Stimulated activated CD4-positive, alpha-beta T cell treated with anti-CD3 and anti-CD28 coated beads, Interleukin-12 subunit alpha, Interleukin-12 subunit beta, amount 100 ng/mL, for 4 hours (primary cell): ENCODE measurements at places on chromosomes 6 and 20.

DNA sequence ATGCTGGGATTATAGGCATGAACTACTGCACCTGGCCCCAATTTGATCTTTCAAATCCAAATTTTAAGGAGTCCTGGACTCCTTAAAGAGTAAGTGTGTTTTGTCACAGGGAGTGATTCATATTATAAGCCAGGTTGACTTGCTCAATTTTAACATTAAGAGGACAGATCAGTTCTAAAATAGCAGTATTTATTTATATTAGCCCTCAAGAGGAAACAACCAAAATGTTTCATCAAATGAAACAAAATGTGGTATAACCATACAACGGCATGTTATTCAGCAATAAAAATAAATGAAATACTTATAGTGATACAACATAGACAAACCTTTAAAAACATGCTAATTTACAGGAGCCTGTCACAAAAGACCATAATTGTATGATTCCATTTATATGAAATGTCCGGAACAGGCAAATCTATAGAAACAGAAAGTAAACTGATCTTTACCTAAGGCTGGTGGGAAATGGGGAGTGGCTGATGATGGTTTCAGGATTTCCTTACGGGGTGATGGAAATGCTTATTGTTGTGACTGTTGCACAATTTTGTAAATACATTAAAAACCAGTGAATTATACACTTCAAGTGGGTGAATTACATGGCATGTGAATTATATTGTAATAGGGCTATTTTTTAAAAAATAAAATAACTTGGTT is 637.4 kb downstream of the MMUT start:
- DNase-seq = no peak

GRCh38 chr6:36318690-36319435 is 17.8 kb downstream of the BNIP5 start:
- no peak for DNase-seq

DNA sequence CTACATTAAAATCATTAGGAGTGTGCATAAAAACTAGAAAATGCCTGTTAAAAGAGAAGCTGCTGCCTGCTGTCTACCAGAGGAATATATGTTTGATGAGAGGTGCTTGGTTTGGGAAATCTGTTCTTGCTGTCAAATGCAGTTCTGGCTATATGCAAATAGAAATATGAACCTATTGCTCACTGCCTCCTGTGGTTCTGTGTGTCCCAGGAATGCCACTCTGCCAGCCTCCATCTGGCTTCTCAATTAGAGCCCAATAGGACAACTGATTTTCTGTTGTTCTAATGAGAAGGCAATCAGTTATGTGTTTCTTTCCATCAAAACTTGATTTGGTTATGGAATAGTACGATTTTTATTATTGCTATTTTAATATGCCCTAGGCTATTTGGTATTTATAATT is 759.7 kb downstream of the HDGFL1 start:
- no peak for DNase-seq

- peak; percentile 10 for DNase-seq
These were observed 5.6 kb upstream of the VNN2 start for GRCh38 chr6:132763269-132763668.

DNA sequence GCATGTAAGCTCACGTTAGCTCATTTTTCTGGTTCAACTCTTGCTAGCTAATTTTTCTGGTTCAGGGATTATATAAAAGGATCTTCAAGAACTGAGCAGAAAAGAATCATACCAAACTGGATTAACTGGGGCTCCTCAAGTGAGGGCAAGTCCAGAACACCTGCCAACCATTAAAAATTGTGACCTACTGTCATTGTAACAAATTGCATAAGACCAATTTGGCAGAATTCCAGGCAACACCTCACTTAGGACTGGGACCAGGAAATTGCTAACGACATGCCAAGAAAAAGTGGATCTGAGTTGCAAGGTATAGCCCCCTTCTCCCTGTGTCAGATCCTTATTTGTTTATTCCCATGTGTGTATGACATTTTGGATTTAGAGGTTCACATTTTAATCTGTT is 216.6 kb downstream of the HIVEP2 start:
- no peak for DNase-seq

DNA sequence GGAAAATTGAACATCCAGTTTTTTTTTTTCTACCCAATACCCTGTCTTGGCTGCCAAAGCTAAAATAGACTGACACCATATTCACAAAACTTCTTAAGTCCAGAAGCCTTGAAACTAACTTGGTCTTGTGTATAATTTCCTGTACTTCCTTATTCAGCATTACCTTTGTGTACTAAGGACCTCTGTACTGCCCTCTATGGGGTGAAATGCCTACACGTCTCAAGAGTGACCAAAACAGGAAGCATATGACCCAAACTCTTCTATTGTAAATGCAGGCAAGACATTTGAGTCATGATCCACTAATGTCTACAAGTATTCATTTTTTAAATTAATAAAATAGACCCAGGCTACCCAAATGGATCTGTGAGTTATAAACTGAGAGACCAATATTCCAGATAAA is 50.4 kb downstream of the HMGCLL1 start:
- DNase-seq = no peak

GRCh38 chr6:159013229-159013628 is 13.2 kb upstream of the RSPH3 start:
- no peak for DNase-seq

DNA sequence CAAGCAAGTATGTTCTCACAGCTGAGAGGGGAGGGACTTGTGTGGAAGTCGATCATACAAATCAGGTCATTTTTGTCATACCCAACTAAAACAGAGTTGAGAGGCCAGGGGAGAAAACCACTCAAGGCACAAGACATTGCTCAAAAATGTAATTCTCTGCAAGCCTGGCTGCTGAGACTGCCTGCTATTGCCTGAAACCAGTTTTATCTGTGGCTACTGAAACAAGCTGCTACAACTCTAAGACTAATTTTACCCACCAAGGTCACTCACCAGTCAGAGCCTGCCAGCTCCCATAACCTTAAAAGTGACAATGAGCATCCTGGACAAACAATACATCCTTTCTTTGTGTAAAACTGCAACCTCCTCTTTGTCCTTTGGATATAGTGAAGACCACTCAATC is 54.1 kb upstream of the CST7 start:
- no peak for DNase-seq

- no peak for DNase-seq
These were observed 250.8 kb downstream of the LAMA2 start for GRCh38 chr6:129133770-129134192.

DNA sequence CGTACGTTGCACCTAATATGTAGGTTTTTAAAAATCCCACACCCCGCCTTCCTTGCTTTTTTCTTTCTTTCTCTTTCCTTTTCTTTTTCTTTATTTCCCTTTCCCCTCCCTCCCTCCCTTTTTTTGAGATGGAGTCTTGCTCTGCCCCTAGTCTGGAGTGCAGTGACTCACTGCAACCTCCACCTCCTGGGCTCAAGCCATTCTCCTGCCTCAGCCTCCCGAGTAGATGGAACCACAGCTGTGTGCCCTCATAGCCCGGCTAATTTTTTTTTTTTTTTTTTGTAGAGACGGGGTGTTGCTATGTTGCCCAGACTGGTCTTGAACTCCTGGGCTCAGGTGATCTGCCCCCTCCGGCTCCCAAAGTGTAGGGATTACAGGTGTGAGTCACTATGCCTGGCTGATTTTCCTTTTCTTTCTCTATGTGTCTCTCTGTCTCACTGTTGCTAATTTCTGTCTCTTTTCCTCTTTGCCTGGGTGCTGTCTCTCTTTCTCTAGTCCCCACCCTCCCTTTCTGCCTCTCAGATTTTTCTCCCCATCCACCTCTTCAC is 61.2 kb downstream of the SRC start:
- DNase-seq = no peak

GRCh38 chr6:48486876-48487275 is 375.9 kb upstream of the PTCHD4 start:
- DNase-seq = no peak

GRCh38 chr6:50995036-50995435 is 176.4 kb downstream of the TFAP2B start:
- DNase-seq = no peak

DNA sequence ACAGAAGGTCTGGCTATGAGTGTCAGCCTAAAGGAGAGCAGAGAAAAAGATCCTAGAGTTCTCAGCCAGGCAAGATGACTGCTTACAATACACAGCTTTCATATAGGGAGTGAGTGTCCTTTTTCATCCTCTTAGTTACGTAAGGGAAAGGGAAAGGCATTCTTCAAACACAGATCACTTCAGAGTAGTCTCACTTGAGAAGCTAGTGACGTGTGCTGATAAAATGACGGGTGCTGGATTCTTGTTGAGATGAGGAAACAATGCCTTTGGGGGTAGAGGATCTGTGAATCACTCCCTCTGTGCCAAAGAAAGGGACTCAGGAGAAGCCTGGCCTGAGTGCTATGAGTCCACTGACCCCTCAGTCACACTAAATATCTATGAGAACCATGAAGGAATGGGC is 117.3 kb downstream of the QRSL1 start:
- DNase-seq = no peak

GRCh38 chr6:142879076-142879475 is 65.9 kb downstream of the HIVEP2 start:
- DNase-seq = no peak

DNA sequence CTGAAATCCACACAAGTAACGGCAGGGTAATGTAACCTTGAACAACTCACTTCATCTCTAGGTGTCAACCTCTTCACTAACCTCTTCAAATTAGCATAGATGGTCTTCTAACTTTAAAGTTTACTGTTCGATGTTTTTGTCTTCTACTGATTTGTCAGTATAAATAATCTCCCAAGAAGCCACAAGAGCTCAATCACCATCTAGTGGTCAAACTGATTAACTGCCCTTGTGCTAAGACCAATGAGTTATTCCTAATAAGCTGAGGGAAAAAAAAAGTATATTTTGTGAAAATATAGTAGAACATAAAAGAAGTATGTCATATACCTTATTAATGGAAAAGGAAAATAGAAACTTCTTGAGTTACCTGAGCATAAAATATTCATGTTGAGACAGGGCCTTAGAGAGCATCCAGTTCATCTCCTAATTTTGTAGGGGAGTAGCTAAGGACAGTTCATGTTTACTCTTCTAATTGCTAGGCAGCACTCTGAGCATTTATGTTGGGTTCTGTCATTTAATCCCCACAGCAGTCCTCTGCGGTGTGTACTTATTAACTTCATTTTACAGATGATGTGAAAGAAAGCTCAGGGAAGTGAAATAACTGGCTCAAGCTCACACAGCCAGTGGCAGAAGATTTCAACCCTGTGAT is 317.1 kb downstream of the ESR1 start:
- DNase-seq = no peak

DNA sequence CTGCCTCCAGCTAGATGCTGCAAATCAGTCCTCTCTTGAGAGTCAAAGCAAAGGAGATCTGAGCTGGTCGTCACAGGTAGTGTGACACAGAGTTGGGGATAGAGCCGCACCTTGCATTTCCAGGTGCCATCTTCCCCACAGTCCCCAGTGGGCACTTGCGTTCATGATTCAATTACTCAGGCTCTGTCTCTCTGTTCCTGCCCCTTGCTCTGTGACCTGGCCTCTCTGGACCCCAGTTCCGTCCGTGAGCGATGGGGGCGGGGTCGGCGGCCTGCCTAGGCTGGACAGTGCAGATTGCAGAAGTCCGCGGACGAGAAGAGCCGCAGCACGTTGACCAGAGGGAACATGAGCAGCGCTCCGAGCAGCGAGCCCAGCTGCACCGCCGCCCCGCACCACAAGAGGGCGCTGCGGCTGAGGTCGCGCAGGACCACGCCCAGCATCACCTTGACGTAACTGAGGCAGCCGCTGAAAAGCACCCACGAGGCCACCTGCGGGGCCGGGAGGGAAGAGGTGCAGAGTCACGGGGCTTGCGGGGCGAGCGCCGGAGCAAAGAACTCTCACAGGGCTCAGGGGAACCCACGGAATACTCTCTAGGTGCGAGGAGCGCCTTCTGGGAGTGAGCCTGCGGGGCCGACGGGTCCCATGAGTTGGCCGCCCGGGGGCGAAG is 7.4 kb downstream of the SLC52A3 start:
- peak; percentile 28 for DNase-seq

DNA sequence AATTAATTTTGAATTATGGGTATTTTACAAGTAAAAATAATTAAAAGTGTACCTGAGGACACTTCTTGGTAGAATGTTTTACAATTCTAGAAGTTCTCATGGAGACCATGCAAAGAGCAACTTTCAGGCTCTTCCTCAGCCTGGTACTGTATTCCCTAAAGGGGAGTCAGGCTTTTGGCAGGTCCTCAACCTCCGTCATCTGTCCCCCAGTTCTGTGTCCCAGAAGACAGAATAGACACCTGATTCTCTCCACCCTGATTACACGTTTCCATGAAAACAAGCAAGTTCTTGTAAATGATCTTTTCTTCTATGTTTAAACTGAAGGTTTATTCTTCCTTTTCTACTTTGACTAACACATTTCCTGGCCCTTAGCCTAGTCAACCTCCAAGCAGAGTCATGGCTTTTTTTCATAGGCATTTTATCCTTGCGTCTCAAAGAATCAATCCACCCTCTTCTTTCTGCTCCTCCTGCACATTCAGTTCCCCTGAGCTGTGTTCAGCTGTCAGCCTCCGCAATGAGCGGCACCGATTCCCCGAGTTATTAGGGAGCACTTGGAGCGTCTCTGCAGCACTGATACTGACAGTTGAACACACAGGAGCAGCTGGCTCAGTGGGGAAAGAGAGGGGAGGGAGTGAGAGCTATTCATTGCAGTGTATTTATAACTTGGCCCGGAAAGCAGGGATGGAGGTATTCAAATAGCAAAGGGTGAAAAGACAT is 1082.4 kb upstream of the MAP3K7 start:
- DNase-seq = no peak

DNA sequence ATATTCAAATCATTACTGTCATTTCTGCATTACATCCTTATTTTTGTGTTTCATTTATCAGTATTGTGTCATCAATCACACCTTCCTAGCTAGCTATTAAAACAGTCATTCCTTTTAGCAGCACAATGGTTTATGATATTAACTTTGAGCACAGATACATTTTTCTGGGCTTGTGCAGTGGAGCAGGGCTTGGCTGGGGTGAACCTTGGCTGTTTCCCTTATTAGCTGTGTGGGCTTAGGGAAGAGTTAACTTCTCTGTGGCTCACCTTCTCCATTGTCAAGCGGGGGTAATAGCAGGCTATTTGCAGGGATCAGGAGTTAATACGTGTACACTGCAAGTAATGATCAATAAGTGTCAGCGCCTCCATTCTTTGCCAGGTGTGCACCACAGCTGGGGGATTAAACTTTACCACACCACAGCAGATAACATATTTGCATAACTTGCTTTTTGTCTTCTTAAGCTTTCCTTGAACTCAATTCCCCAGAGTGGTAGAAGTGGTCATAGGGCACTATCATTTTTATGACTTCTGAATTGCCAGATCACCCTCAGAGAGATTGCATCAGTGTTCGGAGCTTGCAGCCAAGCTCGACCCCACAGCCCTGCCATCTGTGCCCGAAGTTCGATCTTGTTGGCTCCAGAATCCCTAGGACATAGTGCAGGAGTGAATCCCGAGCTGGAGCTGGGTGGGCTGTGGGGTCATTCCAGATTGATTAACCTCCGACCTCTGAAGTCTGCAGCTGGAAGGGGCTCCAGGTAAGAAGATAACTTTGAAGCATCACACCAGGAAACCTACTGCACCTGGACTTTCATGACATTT is 1.5 kb upstream of the PYGB start:
- DNase-seq = no peak

GRCh38 chr6:25302151-25302550 is 23.0 kb downstream of the CARMIL1 start:
- DNase-seq = no peak
